Activated naive CD4-positive, alpha-beta T cell treated with anti-CD3 and anti-CD28 coated beads, Interleukin-2, amount 10 ng/mL, durations not matched to agents 7 days and 5 days (primary cell): ENCODE measurements at places on chromosomes 6 and 20.
A peak's percentile ranks its signal among the peaks of the same experiment; 100 is the strongest.

DNA sequence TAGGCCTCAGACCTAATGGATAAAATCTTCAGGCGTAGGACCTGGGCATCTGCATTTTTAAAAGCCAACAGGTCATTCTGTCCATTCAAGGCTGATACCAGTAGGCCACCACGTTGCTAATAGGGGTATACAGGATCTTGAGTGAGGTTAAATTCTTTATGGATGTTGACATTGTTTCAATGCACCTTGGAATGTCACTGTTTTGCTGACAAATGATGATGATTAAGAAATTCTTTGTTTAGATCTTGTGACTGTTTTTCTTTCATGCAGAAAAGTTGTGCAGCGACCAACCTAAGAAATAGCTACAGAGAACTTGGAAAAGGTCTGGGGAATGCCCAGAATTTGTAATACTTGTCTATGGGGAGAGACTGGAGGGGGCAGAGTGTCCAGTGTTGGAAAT, 101.1 kb upstream of the CLDN20 start:
- no peak for DNase-seq

- DNase-seq: no peak
Measured at GRCh38 chr6:55198715-55199114, 24.4 kb downstream of the HCRTR2 start.

DNA sequence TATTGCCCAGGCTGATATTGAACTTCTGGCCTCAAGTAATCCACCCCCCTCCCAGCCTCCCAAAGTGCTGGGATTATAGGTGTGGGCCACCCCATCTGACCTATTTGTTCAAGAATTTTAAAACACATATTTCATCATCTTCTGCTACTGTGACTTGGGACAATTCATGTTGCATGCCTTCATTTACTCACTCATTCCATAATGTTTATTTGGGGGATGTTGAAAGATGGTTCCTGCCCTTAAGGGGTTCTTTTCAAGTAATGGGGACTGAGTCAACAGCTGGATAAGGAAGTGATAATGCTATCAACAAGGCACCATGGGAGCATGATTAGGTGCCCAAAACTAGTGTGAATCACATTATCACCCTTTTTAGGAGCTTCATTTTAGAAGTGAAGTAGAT, 62.0 kb downstream of the CRYBG1 start:
- DNase-seq: no peak

DNA sequence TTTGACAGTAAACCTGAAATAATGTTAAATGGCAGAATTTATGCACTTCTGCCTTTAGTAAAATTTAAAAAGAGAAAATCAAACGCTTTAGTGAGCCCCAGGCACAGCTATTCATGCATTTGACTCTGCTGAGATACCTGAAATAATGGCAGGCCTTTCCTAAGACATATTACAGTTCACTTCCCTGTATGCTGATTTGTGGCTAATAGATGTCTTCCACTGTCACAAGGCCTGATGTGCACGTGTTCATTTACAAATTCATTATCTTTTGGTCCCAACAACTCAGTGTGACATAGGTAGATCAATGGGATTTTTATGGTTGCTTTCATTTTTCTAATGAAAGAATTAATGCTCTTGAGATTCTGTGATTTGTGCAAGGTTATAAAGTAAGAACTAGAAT, 449.7 kb upstream of the RGS17 start:
- no peak for DNase-seq

- no peak for DNase-seq
Measured at GRCh38 chr6:9745966-9746365, 668.9 kb downstream of the TFAP2A start.

GRCh38 chr20:51284871-51285270, 257.6 kb downstream of the NFATC2 start:
- DNase-seq: no peak

DNA sequence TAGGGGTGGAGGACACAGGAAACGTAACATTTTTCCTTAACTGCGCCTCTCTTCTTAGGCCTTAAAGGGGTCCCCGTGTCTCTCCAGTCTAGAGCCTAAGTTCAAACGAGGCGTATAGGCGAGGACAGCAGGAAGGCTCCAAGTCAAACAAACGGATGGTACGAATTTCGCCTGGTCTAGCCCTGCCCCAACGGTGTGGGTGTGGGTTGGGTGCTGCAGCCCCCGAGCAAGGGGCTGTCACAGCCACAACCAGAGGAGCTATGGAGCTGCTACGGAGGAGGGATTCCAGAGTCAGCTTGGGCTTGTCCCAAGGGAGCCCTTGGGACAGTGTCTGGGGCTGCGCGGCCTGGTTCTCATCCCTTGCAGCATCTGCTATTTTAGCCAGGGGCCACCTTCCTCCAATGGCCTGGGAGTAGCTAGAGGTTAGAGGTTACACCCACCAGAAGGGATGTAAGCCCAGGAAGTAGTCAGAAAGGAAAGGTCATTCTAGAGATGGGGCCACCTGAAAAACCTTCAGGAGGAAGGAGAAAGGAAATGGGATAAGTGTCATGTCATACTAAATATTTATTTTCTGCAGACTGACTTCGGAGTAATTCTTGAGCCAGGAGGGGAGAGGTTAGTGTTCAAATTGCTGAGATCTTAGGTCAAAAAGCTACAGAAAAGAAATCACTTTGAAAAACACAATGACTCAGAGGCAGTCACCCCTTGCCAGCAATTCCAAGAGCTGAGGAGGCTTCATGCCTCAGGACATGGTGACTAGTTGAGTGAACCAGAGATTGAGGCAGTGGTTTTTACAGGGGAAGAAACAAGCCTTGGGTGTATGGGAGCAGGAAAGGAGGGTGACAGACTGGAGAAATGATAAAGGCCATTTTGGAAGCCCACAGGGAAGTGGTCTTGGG, 21.7 kb downstream of the VPS52 start:
- peak; percentile 15 for DNase-seq
